ENCODE measurements at places on chromosomes 6 and 20.

- DNase-seq, result peak; percentile 79
These were observed 119.4 kb downstream of the NCOA3 start for GRCh38 chr20:47620808-47621805.

- no peak for DNase-seq
These were observed 139.8 kb downstream of the LY86 start for GRCh38 chr6:6728169-6728941.

DNA sequence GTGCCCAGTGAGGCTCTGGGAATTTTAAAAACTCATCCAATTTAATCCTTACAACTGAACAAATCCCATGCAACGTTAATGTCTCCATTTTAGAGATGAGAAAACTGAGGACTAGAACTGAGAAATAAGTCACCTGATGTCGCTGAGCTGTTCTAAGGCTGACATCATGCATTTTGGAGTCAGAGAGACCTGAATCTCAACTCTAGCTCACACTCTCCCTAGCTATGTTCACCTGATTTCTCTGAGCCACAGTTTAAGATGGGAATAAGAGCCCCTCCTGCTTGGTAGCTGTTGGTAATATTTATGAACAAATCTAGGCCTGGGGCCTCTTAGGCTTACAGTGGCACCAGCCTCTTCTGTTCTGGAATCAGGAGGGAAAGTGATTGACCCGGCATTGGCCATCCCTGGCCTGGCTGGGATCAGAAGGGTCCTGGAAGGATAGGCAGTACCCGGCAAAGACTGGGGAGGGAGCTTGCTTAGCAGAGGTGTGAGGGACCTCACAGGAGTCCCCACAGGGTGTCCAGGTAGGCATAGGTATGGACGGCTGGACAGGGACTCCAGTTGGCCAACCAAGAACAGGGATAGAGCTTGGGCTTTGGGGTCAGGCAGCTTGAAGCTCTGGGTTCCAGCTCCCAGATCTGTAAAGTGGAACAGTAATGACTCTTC lies 18.8 kb upstream of the CSNK2A1 start:
- no peak for DNase-seq

DNA sequence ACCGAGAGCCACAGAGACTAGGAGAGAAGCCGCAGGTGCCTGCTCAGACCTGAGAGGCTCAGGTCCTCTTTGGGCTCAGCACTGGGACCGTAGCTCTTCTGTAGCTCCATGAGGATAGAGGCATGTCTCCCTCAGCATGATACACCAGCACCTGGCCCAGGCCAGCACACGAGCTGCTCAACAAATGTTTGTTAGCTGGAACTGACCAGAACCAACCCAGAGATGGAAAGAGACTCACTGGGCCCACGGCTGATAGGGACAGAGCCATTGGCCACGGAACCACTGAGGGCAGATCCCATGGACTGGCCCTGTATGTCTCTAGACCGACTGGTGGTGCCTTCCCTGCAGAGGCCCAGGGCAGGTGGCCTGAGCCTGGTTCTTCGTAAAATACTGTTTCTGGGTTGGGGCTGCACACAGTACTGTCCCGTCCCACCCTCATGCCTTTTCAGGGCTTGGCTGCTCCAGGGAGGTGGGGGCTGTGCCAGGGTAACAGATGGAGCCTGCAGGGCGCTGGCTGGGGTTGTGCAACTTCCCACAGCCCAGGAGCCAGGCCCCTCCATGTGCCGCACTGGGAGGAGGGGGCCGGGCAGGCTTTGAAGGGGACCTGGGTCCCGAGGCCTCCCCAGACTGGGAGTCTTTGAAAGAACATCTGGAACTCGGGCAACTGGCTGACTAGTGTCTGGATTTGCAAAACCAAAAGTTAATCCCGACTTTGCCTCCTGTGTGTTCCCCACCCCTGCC lies 5.2 kb downstream of the C20orf204 start:
- no peak for DNase-seq

- no peak for DNase-seq
These were observed 19.9 kb downstream of the ATXN1 start for GRCh38 chr6:16741112-16742016.

DNA sequence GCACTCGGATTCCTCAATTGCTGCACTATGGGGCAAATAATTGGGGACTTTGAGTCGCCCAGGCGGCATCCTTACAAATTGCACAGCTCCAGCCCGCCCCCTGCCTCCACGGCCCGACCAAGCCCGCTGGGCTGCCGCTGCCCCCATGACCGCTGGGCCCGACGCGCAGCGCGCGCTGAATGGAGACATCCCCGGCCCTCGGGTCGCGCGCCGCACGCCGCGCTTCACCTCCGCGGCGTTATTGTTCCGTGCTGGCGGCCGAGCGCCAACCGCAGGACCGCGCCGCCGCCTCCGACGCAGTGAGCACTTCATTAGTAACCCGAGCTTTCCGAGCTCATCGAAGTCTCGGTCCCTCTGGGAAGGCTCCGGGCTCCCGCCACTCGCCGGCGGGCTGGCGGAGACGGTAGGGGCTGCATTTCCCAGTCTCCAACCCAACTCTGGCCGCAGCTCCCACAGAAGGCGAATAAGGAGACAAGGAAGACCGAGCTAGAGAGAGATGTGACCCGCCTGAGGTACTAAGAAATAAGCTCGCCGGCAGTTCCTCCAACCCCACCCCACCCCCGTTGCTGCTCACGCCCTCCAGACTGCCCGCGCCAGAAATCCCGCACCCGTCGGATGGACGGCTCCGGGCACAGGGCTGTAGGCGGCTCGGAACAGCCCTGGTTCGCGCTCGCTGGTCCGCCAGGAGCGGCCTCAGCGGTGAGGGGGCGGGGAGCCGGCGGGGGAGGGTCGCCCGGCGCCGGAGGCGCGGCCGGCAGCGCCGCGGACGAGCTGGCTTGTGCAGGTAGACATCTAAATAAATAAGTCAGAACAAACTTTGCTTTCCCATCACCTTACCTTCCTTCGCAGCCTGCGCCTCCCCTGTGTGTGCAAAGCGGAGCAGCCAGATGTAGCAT lies 703 bp downstream of the EPHA7 start:
- DNase-seq, result peak; percentile 41

GRCh38 chr6:18025596-18025995 lies 38.2 kb upstream of the KIF13A start:
- DNase-seq, result no peak

- no peak for DNase-seq
These were observed 8.9 kb downstream of the SLC16A10 start for GRCh38 chr6:111096246-111096645.

DNA sequence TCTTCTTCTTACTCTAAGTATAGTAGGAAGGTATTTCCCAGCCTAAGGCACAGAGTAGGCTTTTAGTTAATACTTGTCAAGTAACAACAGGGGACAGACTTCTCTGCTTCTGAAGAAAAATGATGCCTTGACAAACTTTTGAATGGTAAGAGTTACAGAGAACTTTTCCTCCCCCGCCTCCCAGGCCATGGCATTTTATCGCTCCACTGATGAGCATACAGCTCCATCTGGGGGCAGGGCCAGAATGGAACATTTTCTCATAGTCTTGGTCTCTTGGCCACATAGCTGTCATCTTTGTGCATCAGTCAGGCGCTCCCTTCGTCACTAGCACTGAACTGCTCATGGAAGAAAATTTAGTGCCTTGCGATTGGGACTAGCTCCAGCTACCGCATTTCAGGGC lies 1066.8 kb upstream of the CITED2 start:
- no peak for DNase-seq

DNA sequence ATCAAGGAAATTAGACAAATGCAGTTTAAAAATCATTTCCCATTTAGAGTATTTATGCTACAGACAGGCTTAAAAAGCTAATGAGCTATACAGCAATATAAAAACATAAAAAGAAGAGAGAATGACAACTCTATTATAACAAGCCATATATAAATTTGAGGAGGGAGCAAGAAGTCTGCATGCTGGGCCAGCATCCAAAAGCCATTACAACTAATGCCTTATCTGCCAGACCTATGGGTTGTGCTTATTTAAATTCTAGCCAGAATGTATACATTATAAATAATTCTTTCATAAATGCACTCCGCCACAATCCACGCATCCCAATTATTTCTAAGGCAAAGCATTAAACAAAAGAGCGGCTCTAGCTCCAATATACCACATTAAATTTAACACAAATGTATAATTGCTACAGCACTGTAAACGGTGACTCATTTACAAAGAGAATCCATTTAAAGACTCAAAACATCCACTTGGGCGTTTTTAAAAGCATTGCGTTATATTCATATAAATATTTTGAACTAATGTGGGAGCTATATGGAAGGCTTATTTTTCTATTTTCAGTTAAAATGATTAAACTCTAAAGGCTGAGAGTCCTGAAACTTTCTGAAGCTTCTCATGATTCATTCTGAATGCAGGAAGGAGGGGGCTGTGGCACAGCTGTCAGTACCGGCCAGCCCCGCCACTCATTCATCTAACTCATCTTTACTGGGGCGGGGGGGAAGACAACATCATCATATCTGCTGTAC lies 37.7 kb upstream of the RAB22A start:
- peak; percentile 2 for DNase-seq

DNA sequence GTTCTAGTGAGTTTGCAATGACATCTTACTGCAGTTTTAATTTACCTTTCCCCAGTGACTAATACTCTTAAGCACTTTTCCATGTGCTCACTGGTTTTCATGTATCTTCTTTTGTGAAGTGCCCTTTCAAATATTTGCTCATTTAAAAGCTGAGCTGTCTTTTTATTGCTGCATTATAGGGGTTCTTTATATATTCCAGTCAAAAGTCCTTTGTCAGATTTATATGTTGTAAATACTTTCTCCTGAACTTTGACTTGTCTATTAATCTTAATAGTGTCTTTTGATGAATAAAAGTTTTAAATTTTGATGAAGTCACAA lies 50.2 kb upstream of the ELOVL5 start:
- no peak for DNase-seq

GRCh38 chr6:131060311-131060710 lies 2.7 kb downstream of the EPB41L2 start:
- DNase-seq, result no peak

- DNase-seq, result no peak
These were observed 8.9 kb upstream of the TNFRSF6B start for GRCh38 chr20:63687419-63688178.

GRCh38 chr20:1946762-1947534 lies 46.9 kb downstream of the PDYN start:
- no peak for DNase-seq

Data from NCI-H526 treated with DMSO at 0.1 percent for 48 hours (cell line).